ENCODE measurements at places on chromosomes 1 and 21.
A peak's percentile ranks its signal among the peaks of the same experiment; 100 is the strongest.

DNA sequence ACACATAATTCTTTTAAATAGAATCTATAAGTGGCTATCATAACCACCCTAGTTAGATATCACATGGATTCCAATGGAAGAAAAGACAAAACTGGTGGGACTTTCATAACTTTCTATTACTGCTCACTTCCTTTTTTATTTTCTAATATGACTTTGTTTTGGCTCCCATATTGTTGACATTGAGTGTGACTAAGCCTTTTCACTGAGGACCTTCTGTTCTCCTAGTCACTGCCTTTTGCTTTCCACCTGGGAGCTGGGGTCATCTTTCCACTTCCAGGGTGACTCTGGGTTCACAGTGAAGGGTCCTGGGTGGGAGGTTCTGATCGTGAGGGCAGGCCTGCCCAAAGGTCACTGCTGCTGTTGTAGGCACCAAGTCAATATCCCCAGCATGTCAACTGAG lies 275.8 kb downstream of the TGFB2 start:
- no peak for DNase-seq

DNA sequence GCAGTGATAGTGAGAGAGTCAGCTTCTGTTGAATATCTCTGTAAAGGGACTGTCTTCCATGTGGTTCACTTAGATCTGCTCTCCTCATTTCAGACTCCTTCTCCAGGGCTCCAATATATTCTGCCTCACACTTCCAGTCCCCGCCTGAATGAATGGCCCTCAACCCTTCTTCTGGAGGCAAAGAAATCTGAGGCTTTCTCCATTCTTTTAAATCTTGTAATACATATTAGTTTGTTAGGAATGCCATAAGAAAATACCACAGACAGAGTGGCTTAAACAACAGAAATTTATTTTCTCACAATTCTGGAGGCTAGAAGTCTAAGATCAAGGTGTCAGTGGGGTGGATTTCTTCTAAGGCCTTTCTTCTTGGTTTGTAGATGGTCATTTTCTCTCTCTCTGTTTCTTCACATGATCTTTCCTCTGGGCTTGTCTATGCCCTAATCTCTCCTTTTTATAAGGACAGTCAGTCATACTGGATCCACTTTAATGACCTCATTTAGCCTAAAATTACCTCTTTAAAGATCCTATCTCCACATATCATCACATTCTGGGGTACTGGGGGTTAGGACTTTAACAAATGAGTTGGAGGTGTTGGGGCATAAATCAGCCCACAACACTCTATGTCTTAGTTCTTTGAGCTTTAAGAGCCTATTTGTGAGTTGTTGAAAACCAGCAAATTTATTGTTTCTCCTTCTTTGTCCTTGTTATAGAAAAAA lies 128.5 kb upstream of the KCNK2 start:
- DNase-seq, result no peak

DNA sequence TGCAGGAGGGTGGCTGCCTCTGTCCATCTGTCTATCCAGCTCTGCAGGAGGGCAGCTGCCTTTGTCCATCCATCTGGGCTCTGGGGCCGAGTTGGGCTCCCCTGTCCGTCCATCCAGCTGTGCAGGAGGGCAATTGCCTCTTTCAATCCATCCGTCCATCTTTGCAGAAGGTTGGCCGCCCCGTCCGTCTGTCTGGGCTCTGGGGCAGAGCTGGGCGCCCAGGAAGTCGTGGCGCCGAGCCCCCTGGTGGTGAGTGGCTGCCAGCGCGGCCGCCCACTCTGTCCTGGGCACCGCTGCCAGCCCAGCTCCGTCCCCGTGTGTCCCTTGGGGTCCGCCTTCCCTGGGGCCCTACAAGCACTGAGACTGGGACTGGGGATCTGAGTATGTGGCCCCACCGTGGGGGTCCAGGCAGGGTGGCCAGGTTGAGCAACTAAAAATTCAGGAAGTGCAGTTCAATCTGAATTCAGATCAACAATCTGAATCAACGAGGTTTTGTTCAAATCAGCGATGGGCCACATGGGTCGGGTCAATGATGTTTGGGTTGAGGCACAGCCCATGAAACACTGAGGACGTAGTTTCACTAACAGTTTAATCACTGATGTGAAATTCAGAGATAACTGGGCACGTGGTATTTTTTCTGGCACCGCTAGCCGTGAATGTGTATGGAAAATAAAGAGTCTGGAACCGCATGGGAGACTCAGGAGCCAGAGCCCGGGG lies 99.1 kb upstream of the ACTRT2 start:
- no peak for DNase-seq

DNA sequence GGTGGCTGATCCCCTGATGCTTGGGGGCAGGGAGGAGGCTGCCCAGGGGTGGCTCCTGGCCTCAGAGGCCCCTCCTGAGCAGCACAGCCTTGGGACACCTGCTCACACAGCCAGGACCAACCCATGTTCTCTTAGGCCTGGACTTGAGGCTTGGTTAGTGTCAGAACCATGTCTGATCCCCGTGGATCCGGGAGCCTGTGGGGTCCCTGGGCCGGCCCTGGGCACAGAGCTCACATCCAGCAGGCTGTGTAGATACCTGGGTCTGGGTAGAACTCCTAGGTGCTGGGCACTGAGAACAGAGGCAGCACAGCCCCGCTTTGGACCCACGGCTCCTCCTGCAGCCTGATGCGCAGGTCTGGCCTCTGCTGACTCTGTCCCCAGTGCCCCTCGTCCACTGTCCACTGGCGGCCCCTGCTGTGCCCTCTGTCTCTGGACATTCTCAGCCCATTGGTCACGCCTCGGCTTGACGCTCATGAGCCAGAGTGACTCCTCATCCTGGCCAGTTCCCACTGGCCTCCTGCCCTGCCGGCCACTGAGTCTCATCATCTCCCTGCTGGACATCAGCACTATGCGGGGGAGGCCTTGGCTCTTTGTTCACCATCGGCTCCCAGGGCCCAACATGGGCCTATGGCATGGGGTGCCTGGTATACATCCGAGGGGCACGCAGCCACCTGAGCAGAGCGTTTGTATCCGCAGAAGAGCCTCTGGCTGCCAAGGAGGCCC lies 70.2 kb downstream of the TRIM11 start:
- no peak for DNase-seq

DNA sequence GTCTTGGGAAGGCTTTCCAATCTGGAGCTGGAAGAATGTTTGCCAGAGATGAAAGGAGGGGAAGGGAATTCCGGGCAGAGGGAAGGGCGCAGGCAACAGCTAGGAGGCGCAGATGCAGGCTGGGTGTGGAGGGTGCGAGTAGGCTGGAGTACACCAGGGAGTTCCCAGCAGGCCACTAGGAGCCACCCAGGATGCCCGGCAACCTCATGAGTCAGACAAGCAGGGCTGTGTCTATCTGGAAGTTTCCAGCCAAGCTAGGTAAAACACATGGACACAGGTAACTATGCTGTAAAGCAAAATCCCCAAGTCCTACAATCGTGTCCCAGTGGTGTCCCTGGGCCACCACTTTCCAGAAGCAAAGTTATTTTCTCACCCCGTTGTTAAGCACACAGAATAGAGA lies 990 bp upstream of the NBL1 start:
- no peak for DNase-seq

- peak; percentile 80 for DNase-seq
Measured at GRCh38 chr1:112957133-112957812, 1.3 kb upstream of the SLC16A1 start.

- DNase-seq, result peak; percentile 73
Measured at GRCh38 chr1:160681066-160681890, 30.3 kb downstream of the CD48 start.

GRCh38 chr1:106793651-106794050 lies 262.8 kb upstream of the PRMT6 start:
- no peak for DNase-seq

DNA sequence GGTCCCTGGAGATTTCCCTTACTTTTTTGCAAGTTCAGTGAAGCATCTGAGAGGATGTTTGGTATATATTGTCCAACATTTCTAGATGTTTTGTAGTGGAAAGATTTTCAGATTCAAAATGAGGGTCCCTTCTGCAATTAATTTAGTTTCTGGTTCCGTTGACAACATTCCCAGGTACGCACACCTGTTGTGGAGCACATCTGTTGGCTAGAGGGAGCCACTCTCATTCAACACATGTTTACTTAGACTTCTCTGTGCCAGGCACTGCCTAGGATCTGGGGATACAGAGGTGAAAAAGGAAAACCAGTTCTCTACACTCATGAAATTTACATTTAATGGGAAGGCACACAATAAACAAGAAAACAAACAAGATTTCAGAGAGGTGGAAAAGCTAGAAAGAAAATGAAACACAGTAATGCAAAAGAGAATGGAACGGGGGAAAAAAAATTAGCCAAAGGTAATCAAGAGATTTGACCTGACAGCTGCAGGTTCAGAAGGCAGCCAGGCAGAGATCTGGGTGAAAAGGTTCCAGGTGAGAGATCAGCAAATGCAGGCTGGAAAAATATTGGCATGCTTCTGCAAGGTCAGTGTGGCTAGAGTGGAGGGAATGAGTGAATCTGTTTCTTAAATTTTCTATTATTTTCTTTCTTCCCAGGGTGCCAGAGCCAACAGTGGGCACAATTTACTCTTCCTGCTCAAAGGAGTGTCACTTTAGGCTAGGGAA lies 48.4 kb upstream of the KAZN start:
- no peak for DNase-seq
